ENCODE measurements at places on chromosomes 1 and 21.
A peak's percentile ranks its signal among the peaks of the same experiment; 100 is the strongest.

DNA sequence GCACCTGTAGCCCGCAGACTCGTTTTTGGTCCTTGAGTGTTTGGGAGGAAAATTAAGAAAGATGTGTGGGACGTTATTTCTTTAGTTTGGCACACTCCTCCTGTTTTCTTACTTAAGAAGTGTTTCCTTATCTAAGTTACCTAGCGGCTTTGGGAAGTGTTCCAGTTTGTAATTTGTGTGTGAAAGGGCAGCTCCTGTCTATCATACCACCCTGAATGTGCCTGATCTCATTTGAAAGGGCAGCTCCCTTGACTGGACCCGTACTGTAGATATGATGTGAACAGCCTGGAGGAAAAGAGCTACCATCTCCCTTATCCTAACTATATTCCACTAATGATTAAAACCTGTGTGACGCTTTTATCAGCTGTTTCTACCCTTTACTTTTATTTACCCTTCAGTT is 314.3 kb downstream of the CHRM3 start:
- DNase-seq = no peak

DNA sequence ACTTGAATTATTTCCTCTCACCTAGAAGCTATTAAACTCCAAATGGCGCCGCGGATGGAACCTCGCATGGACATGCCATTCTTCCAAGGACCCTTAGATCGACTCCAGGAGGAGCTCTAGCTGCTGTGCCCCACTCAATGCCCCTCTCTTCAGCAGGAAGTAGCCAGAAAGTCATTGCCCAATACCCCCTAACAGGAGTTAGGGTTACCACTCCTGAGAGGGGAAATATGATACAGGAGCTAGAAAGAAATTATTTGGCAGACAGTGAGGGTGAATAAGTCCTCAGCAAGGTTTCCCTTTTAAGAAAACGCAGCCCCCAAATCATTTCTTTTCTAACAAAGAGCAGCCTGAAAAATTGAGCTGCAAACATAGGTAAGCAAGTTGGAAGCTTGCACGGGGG is 28.6 kb downstream of the TFB2M start:
- no peak for DNase-seq

DNA sequence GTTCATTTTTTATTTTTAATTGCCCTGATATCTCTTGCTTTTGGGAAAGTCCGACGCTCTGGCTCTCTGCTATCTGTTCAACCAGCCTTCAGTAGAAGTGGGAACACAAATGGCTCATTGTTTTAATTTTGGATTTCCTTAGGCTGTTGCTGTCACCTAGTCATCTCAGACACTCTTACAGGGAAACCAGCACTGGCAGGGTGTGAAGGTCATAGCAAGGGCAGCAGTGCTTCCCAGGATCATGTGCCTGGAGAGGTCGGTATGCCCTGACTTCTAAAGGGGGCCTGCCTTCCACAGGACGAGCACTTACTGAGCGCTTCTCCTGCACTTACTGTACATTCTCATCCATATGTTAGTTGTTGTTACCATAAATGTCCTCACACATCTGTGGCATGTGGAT is 224.2 kb downstream of the DISC1 start:
- DNase-seq = no peak

GRCh38 chr1:221104596-221104995 is 225.4 kb downstream of the HLX start:
- no peak for DNase-seq

DNA sequence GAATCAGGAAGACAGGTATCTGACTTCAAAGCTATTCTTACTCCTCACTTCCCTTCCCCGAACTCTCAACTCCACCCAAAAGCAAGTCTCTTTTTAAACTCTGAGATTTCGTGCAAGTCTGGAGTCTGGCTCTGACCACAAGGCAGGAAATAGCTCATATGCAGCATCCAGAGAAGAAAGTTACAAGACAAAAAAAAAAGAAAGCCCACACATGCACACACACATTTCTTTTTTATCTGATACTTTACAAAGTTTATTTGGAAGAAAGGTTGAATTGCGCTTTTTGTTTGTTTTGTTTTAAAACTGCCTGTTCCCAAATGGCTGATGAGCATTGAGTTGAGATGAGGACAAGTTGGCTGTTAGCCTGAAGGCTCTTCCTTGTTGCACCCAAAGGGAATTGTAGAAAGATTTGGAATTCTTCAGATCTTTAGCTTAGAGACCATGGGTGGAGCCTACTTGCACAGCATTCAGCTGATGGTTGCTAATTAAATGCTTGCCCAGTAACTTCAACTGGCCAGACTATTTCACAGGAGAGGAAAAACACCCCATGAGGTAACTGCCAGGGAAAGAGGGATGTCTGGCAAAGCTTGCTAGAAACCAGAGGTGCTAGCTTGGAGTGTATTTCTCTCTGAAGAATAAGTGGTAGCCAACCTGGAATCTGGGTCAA is 490.3 kb downstream of the TTLL7 start:
- DNase-seq = no peak

DNA sequence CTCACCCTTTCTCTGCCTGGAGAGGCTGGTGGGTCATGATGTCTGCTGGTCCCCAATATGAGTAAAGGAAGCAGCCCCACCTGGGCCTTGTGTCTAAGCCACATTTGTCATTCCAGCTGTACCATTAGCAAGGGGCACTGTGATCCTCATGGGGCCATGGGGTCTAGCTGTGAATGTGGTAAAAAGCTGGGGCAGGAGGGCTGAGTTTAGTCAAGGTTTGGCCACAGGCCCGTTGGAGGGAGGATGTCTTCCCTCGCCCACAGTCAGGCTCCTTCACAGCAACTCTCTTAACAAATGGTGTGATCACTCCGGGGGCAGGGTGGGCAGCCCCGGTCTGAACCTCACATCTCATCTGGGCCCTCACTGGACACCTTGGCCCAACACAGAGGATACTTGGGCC is 115.4 kb downstream of the DMRTB1 start:
- no peak for DNase-seq

DNA sequence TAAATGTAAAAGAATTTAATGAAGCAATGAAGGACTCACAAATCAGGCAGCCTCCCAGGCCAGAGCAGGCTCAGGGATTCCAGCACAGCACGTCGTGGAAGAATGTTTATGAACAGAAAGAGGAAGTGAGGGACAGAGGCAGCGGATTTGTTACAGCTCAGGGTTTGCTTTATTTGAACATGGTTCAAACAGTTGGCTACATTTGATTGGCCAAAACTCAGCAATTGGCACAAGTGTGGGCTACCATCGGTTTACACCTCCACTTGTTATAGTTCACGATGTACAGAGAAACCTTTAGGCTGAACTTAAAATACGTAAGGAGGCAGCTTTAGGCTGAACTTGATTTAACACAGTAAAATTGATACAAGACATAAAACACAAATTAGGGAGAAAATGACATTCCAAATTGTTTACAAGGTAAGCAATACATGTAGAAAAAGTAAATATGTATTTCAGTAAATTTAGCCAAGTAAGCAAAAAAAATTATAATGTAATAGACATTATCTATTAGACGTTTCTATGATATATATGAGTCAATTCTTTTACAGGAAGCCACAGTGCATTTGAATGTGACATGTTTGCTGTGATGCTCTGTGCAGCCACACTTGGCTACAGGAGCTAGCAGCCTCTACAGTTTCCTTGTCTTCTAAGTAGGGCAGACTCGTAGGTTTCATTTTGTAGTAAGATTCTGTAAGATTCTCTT is 126.5 kb downstream of the ADSS2 start:
- no peak for DNase-seq

DNA sequence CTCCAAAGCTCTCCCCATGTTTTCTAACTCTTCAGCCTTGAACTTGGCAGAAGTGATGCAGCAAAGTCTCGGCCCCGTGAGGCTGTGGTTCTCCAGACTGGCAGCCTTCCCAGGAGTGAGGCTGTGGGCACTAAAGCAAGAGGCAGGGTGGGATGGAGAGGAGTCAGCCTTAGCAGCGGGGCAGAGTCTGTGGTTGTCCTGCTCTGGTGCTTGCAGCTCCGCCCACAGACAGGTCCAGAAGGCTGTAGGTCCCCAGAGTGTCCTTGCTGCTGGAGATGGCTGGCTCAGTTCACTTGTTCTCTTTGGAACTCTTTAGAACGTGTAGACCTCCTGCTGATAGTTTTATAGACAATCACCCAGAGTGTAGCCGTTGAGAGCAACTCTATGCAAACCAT is 142.6 kb downstream of the AJAP1 start:
- no peak for DNase-seq

DNA sequence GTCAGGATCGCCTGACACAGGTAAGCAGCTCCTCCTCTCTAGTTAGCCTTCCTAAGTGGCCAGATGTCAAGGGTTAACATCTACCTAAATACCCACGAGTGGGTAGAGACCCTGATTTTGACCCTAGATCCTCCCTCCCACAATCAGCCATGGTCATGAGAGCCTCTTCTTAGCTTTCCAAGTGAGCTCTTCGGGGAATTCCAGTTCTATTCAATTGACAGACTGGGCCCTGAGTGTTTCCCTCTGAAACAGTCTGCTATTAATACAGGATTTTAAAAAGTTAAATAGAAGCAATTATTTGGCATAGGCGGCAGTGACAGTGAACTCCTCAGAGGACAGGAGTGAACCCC is 28.1 kb downstream of the C2CD2 start:
- DNase-seq = no peak

- no peak for DNase-seq
These were observed 31.0 kb upstream of the CREG1 start for GRCh38 chr1:167584581-167584980.

- DNase-seq = no peak
These were observed 173.9 kb downstream of the RWDD3 start for GRCh38 chr1:95407886-95408291.

DNA sequence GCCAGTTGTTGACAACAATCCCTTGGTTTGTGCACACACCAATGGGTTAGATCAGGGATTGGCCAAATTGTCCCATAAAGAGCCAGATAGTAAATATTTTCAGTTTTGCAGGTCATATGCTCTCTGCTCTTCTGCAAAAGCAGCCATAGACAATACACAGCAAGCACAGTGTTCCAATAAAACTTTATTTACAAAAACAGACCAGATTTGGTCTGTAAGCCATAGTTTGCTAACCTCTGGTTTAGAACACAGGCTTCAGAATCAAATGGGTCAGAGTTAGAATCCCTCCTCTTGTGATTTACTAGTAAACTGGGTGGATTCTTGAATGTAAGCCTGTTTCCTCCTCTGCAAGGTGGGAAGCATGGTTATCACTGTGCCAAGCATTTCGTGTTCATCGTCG is 65.3 kb upstream of the EFHD2 start:
- no peak for DNase-seq

GRCh38 chr1:2564815-2565374 is 8.7 kb downstream of the TNFRSF14 start:
- DNase-seq = peak; percentile 40

DNA sequence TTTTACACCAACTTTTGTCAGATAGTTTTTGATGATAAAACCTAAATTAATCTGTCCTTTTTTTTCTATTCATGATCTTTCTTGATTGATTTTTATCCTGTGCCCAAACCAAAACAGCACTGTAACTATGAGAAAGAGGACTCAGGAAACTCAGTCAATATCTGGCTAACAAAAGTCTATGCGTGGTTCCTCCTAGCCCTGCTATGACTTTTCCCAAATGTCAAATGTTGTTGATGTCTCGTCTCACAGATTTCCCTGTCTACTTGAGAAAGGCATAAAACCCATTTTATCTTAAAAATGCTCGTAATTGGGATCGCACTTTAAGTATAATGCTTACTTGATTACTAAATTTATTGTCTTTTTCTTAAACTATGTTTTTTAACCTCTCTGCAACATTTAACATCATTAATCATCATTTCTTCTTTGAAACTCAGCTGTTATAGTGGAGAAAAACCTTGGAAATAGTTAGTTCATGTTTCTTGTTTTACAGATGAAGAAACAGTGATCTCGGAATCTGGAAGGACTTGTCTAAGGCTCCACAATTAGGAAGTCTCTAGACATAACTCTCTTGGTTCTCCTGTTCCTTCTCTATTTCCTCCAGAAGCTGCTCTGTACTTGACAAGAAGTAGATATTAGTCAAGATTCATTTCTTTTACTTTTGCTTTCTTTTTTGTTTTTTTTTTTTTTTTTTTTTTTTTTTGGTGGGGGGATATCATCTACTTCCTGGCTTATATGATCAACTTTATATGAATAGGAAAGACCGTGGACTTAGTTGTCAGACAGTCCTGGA is 26.2 kb upstream of the PTPRC start:
- no peak for DNase-seq

- no peak for DNase-seq
These were observed 312.6 kb downstream of the SIPA1L2 start for GRCh38 chr1:232317350-232317749.

DNA sequence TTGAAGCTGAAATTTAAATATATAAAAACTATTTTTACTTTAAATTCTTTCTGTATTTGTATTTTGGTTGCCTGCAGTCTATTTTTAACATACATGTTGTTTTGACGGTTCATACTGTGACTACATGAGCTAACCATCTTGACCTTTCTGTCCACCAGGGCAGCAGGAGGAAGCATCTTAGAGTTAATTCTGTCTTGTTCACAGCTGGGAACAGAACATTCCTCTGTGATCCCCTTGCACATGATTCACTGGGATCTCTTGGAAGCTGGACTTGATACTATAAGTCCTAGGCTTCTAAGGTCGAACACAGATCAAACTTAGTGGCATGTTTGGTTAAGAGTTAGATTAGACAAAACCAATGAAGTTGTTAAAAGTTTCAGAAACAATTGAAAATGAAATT is 99.7 kb downstream of the NFIA start:
- DNase-seq = no peak

DNA sequence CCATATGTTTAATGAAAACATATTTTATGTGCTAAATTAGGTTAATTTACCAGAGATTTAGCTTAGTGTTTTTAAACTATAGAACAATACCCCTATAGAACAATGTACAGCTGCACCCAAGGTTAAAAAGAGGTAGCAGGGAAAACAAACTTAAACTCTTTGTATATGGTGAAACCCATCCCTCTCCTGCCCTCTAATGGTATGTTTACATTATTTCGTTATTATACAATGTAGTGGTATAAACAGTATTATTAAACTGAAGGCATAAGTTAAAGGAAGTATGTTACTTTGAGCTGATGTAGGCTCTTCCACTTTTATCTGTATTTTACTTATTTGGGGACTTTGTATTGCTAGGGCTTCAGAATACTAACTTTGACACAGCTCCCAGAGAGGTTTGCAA is 16.7 kb upstream of the ZYG11A start:
- DNase-seq = no peak

DNA sequence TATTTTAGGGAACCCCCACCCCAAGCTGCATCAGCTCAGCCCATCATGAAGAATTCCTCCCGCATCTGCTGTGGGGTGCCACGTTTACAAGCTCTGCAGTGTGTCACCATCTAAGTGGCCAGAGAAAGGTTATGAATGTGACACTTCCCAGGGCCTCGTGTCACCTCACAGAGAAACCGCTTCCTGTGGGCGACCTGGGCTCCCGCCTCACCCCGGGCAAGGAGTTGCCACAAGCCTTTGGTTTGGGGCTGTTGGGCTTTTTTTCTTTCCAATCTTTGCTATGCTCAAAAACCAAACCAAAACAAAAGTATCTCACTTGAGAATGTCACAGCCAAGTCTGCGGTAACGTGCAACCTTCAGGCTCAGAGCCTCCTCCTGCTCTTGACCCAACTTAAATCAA is 82.1 kb upstream of the ARHGEF16 start:
- DNase-seq = no peak

GRCh38 chr1:2468041-2468472 is 8.0 kb upstream of the PLCH2 start:
- peak; percentile 21 for DNase-seq

GRCh38 chr1:209641832-209642172 is 10.4 kb downstream of the LAMB3 start:
- DNase-seq = no peak
